ENCODE measurements at places on chromosomes 1 and 21. TPM values are rescaled to one million over a fixed set of nuclear protein-coding genes. Genes with fewer than 3 reads are reported as not detected.

- DNase-seq = no peak
Observed at GRCh38 chr1:29465755-29466154, 229.4 kb downstream of the PTPRU start.

GRCh38 chr21:39538453-39539042 lies 74.2 kb upstream of the B3GALT5 start:
- no peak for DNase-seq

- no peak for DNase-seq
Observed at GRCh38 chr1:3736708-3737107, 15.5 kb upstream of the CCDC27 start.

DNA sequence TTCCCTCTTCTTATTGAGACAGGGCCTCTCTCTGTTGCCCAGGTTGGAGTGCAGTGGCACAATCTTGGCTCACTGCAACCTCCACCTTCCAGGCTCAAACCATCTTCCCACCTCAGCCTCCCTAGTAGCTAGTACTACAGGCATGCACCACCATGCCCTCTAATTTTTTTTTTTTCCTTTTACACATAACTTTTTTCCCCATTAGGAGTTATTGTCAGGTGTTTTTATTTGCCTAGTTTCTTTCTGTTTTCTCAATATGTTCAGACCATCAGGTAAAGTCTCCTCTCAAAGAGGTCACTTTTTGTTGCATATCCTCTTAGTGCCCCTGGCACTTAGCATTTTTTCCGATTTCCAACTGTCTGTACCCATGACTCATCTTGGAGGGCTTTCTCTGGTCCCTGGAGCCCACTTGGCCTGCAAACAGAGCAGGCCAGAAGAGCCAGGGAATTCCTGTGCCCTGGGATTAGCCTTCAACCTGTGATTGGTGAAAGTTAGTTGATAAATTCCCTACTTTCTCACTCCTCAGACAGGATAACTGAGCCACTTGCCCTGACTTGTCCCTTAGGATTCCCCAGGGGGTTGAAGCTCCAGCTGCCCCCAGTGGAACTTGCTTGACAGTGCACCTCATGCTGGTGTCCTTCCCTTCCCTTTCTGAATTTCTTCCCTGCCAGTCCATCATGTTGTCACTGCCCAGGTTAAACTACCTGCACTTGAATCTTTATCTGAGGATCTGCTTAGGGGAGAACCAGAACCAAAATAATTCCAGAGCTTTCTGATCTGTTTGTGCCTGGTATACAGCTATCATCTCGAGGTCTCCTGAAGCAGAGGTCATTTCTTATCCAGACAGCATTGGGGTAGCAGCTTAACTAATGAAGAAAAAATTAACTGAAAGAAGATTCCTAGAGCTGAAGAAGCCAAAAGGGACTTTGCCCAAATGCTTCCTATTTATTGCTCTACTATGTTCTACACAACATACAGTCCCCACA lies 2.4 kb downstream of the NTPCR start:
- DNase-seq = peak; percentile 37

DNA sequence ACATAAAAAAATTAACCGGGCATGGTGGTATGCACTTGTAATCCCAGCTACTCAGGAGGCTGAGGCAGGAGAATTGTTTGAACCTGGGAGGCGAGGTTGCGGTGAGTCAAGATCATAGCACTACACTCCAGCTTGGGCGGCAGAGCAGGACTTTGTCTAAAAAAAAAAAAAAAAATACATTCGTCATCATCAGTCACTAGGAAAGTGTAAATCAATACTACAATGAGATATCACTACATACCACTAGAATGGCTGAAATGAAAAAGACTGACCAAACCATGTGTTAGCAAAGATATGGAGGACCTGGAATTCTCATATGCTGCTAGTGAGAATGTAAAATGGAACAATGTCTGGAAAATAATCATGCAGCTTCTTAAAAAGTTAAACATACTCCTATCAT lies 9.3 kb downstream of the SPATA45 start:
- no peak for DNase-seq

DNA sequence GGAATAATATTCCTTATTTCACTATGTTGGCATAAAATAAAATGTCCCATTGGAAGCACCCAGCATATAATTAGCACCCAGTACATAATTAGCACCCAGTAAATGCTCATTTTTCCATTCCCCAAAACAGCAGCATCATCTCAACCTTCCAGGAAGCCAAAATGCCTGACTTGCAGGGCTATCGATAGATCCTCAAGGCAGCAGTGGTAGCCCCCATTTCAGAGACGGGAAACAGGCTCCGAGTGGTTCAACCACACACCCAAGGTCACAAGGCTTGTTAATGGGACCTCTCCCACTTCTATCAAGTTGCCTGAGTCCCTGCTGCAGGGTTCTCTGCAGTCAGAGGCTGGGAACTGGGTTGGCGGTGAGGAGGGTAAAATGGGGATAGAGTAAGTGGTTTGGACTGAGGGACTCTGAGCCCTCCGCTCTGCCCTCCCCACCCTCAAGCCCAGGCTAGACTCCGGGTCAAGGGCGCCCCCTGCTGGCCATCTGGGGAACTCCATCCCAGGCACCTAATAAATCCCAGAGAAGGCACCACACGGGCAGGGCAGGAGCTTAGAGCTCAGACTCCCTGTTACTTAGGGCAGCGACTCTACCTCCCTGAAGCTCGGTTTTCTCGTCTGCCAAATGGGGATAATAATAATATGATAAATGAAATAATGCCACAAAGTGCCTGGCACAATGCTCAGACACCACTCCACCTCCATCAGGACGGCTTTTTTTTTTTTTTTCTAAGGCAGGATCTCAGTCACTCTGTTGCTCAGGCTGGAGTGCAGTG lies 21.9 kb upstream of the LAPTM5 start:
- peak; percentile 97 for DNase-seq

GRCh38 chr1:9218917-9219316 lies 15.7 kb upstream of the H6PD start:
- no peak for DNase-seq

DNA sequence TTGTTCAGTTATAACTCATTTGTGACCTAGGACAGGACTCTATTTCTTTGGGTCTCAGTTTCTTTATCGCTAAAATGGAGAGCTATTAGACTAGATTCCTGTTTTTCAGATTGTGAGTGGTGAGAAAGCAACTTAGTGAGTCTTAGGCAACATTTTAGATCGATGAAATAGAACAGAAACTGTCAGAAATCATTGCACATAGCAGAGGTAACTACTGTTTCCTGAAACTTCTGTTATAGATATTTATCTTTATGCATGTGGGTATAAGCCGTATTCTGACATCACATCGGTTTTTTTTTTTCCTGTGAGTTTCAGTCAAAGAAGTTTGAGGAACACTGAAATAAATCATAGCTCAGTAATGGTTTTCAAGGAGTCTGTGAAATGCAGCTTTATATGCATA lies 42.1 kb upstream of the DNAJC6 start:
- DNase-seq = no peak

- DNase-seq = no peak
Observed at GRCh38 chr21:31865429-31865970, 7.3 kb upstream of the HUNK start.

GRCh38 chr1:208631092-208631491 lies 386.9 kb upstream of the PLXNA2 start:
- no peak for DNase-seq

GRCh38 chr1:206930210-206930798 lies 8.6 kb upstream of the FCMR start:
- peak; percentile 90 for DNase-seq

GRCh38 chr1:227777646-227778045 lies 37.8 kb upstream of the PRSS38 start:
- no peak for DNase-seq

- no peak for DNase-seq
Observed at GRCh38 chr1:5501206-5501930, 490.9 kb downstream of the NPHP4 start.

DNA sequence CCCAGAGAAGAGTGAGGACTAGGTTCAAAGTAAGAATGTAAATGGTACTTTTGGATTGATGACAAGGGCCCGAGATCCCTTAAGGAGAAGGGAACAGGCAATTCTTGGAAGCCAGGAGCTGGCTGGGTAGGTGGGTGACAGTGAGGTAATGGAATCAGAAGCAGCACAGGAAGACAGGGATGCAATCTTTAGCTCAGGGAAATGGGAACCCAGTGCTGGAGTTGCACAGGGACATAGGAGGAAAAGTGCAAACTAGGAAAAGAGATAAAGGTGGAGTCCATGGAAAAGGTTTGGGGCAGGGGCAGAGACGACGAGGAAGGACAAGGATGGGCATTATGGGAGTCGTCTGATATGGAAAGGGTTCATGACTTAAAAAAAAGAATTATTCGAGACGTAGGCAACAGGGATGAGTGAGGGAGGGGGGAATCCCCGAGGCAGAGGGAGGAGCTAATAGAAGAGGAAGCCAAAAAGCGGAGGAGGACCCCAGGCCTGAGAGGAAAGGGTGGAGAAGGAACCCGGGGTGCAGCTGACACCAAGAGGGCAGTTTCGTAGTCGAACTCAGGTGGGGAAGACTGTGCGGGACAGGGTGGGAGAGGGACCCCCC lies 495 bp downstream of the PI4KB start:
- peak; percentile 78 for DNase-seq

DNA sequence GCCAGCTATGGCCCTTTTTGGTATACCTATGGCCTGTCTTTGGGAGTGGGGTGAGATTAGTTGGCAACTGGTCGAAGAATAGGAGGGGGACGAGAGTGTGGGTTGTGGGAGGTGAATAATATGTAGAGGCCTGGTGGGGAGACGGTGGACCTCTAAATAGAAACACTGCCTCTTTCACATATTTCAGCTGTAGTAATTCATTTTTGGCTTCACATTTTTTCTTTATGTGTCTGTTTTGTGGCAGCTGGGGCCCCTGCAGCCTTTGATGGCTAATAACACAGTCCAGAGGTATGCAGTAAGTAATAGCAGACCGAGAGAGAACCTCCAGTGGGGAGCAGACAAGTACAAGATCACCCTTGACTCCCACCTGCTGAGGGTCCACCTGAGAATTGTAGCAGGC lies 75.9 kb downstream of the HLX start:
- DNase-seq = no peak

ARMH1 gene
- 162 TPM for total RNA-seq

KIF17 gene
- not detected for total RNA-seq

TAF5L gene
- total RNA-seq = 17.7 TPM

PALMD gene
- not detected for total RNA-seq

TCP10L gene
- 0.31 TPM for total RNA-seq

NHLH1 gene
- total RNA-seq = 0.22 TPM
